ENCODE measurements at places on chromosomes 12 and 14.

- DNase-seq, result no peak
Observed at GRCh38 chr12:31989571-31990362, 30.6 kb downstream of the RESF1 start.

GRCh38 chr14:99326041-99326710, 54.2 kb upstream of the BCL11B start:
- no peak for DNase-seq

DNA sequence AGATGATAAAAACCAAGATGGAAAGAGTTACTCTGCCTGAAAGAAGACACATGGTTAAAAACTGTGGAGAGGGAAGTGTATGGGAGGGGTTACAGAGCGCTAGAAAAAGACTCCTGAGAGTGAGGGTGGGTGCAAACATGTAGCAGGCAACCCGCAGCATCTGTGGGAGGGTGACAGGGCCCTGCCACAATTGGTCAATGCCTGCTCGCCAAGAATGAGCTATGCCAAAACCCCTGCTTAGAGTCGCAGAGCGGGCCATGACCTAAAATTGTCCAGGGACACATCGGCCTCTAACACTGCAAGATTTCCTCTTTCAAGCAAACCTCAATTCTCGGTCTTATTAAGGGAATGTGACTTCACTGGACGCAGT, 700 bp downstream of the PRKAG1 start:
- DNase-seq, result no peak

DNA sequence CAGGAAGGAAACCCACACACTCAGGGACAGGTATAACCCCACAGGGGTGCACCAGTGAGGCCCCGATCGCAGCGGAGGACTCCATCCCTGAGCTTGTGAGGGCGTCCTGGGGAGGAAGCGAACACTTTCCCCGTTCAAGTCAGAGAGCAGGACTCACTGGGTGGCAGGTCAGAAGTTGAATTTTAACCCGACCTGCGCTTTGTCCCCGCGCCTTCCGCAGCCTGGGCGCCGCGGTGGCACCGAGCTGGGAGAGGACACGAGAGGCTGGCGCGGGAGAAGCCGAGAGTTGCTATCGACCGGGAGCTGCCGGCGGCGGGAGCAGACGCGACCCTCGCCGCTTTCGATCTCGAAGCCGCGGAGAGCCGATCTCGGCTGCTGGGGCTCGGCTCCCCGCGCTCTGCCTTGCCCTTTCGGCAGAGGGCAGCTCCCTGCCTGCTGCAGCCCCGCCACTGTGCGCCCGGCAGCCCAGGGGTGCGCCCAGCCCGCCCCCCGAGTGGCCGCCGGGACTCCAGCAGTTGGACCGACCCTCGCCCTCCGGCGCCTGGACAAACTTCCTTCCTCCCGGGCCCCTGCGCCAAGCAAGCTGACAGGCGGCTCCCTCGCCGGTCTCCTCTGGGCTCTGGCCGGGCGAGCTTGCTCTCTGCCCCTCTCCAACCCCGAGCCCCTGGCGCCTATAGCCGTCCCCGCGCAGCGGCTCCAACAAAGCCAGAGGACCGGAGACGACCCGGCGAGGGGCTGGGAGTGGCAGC, 918 bp downstream of the LIN7A start:
- peak; percentile 49 for DNase-seq

DNA sequence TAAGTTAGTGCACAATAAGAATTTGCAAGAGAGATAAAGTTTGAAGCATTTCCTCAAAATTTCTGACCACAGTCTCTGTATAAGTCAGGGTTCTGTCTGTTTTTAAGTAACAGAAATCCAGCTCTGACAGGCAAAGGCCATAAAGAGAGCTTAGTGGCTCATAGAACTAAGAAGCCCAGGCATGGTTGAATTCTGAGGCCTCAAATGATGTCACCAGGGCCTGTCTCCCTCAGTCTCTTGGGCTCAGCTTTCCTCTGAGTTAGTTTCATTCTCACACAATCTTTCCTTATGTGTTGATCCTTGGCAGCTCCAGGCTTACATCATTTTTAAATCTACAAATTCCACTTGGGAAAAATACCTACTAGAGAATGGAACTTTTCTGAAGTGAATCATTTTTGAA, 173.4 kb upstream of the ATP2B1 start:
- DNase-seq, result no peak
